ENCODE measurements at places on chromosomes 2 and 18. TPM values are rescaled to one million over a fixed set of nuclear protein-coding genes. Genes with fewer than 3 reads are reported as not detected.

GRCh38 chr2:138600732-138601457 is 99.3 kb downstream of the SPOPL start:
- H3K4me3 ChIP-seq, result no peak overlapping the region
- no peaks in the 10 kb centered on the region for H3K27me3 ChIP-seq
- H3K36me3 ChIP-seq, result no peaks in the 10 kb centered on the region
- no peak for DNase-seq
- H3K4me1 ChIP-seq, result no peaks in the 10 kb centered on the region

GRCh38 chr2:31028417-31028816 is 109.8 kb downstream of the GALNT14 start:
- H3K27ac ChIP-seq, result no peak overlapping the region
- no peaks in the 10 kb centered on the region for H3K36me3 ChIP-seq
- no peak for DNase-seq
- H3K4me3 ChIP-seq, result no peak overlapping the region
- no peaks in the 10 kb centered on the region for H3K4me1 ChIP-seq
- H3K27me3 ChIP-seq, result no peaks in the 10 kb centered on the region

GRCh38 chr2:190929919-190930318 is 49.3 kb downstream of the GLS start:
- H3K4me3 ChIP-seq, result no peak overlapping the region
- H3K27me3 ChIP-seq, result no peaks in the 10 kb centered on the region
- DNase-seq, result no peak

- H3K27me3 ChIP-seq, result no peaks in the 10 kb centered on the region
- no peaks in the 10 kb centered on the region for H3K36me3 ChIP-seq
- no peak for DNase-seq
- H3K27ac ChIP-seq, result no peak overlapping the region
- H3K4me3 ChIP-seq, result no peak overlapping the region
These were observed 433.2 kb upstream of the MEX3C start for GRCh38 chr18:51630706-51631105.

Gene RAD51AP2
- total RNA-seq, result 0.16 TPM

Gene CDH2
- 4.9 TPM for total RNA-seq

- H3K36me3 ChIP-seq, result no peaks in the 10 kb centered on the region
These were observed 15.0 kb upstream of the CTDP1 start for GRCh38 chr18:79664525-79665125.

GRCh38 chr2:150532879-150533278 is 45.4 kb upstream of the RND3 start:
- no peaks in the 10 kb centered on the region for H3K36me3 ChIP-seq
- no peaks in the 10 kb centered on the region for H3K27me3 ChIP-seq
- no peak for DNase-seq
- no peaks in the 10 kb centered on the region for H3K4me1 ChIP-seq

DNA sequence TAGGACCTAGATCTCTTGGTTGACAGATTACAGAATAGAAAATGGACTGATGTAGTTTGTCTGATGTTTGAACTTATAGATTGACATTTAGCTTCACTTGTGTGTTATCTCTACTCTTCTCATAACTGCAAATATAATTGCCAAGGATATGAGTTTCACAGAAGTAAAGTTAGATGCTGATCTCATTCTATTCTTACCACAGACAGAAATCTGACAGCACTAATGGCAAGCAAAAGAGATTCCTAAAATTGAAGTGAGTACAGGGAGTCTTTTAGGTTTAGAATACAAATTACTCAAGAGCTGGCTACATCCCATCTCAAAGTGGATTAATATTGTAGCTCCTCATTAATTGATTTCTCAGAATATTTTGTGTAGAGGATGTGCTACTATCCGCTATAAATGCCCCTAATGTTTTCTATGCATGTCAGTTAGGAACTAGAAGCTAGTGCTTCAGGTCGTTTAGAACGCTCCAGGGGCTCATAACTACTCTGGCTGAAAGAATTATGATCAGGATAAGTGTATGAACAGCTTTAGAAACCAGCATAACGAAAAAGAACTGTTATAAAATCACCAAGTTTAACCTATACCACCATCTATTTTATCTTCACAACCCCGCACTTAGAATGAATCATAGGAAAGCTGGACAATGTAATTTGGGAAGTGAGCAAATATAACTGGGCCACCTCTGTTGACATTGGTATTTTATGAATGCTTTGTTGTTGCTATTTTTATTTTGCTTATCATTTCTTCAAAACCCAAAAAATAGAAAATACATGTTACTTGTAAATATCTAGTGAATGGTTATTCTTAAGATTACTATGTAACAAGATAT is 378.8 kb upstream of the REG3G start:
- no peaks in the 10 kb centered on the region for H3K36me3 ChIP-seq
- no peak overlapping the region for H3K27ac ChIP-seq
- no peaks in the 10 kb centered on the region for H3K27me3 ChIP-seq
- no peak for DNase-seq
- H3K4me1 ChIP-seq, result no peaks in the 10 kb centered on the region

DNA sequence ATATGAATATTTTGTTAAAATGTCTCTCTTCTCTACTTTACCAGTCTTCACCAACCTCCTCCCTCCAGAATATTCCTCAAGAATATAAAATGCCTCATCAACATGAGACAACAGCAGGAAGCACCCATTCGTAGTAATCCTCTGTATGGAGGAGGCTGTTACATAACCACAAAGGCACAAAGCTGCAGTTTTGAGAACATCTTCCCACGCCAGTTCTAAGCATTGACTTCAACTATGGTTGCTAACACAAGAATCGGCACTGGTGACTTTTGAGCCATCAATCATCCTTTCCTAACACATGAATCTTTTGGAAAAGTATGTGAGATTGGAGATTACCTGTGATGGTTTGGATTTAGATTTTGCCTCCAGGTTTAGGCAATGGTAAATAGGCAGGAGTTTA is 54.9 kb upstream of the CYP1B1 start:
- no peak overlapping the region for H3K27ac ChIP-seq
- no peaks in the 10 kb centered on the region for H3K27me3 ChIP-seq
- no peaks in the 10 kb centered on the region for H3K4me1 ChIP-seq
- H3K36me3 ChIP-seq, result no peaks in the 10 kb centered on the region

DNA sequence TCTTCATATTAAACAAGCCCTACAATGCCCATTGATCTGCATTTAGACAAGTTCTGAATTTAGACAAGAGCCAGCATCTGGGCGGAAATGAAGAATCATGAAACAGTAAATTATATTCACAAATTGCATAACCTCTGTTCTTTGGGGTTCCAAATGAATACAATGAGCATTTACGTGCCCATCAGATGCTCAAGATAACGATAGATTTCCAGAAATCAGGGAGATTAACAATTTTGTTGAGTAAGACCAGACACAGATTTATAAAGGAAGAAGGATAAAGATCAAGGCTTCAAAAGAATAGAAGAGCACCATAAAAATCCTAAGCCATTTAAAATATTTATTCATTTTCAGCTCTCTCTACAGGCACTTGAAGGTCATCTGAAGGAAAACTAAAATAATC is 59.7 kb upstream of the CDH20 start:
- H3K27me3 ChIP-seq, result no peaks in the 10 kb centered on the region
- H3K4me3 ChIP-seq, result no peak overlapping the region
- no peaks in the 10 kb centered on the region for H3K4me1 ChIP-seq
- H3K36me3 ChIP-seq, result no peaks in the 10 kb centered on the region
- no peak for DNase-seq

GRCh38 chr2:72082021-72082601 is 65.6 kb downstream of the CYP26B1 start:
- no peak overlapping the region for H3K27ac ChIP-seq
- no peaks in the 10 kb centered on the region for H3K27me3 ChIP-seq
- DNase-seq, result no peak
- H3K36me3 ChIP-seq, result no peaks in the 10 kb centered on the region
- no peaks in the 10 kb centered on the region for H3K4me1 ChIP-seq

Gene DUSP11
- 26.3 TPM for total RNA-seq

Data from sigmoid colon (tissue), 7 donors.